Stimulated activated CD4-positive, alpha-beta T cell treated with anti-CD3 and anti-CD28 coated beads, TNF-alpha, amount 100 ng/mL, for 1 hour (primary cell): ENCODE measurements at places on chromosomes 2 and 18.

DNA sequence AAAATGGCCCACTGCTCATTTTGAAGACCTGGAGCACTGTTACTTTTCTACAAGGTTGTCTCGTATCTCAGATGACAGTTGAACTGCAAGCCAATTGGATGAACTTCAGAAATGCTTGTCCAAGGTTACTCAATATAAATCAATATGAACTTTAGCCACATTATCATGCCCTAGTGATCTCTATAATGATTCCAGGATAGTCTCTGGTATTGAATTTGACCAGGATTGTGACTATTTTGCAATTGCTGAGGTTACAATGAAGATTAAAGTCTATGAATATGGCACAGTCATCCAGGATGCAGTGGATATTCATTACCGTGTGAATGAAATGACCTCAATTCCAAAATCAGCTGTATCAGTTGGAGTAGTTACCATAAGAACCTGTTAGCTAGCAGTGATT, 196.0 kb upstream of the RAB12 start:
- DNase-seq: no peak

GRCh38 chr2:35255826-35256225, 1099.8 kb upstream of the CRIM1 start:
- no peak for DNase-seq

DNA sequence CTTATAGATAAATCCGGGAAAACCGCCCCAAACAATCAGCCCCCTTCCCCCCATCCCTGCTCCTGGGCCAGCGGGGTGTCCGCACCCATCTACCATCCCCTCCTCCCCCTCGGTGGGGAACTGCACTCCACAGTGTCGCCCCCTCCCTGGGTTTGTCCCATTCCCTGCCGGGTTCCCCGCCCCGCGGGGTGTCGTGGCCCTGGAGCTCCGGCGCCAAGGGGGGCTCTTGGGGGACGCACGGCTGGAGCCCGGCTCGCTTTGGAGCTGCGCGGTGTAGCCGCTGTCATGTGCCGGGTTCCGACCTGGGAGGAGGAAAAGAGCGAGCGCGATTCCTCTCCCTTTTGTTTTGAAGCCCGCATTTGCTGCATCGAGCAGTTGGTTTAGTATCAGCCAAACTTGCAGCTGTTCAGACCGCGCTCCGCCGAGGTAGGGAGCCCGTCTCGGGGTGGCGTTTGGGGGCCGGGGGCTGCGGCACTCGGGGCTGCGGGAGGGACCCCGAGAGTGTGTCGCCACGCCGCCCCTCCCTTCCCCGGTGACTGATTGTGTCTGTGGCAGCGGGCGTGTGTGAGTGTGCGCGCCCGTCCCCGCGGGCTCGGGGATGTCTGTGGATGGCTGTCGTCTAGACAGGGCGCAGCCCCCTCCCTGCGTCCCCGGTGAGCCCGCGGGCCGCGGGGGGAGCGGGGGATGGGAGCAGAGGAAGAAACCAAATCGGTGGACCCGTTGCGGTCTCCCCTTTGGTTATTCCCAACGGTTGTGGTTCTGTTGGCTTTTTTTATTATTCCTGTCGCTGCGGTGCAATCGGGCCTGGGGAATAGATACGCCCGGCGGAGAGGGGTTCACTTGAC, 797 bp downstream of the CTIF start:
- DNase-seq: no peak

GRCh38 chr18:41311571-41312547, 643.2 kb upstream of the PIK3C3 start:
- DNase-seq: no peak

- peak; percentile 51 for DNase-seq
Observed at GRCh38 chr2:85266146-85267041, 61.4 kb downstream of the TGOLN2 start.

- no peak for DNase-seq
Observed at GRCh38 chr2:48510329-48510728, 19.6 kb upstream of the STON1 start.

- DNase-seq: peak; percentile 31
Observed at GRCh38 chr2:27249891-27250651, 12.8 kb downstream of the SLC30A3 start.

GRCh38 chr2:109204412-109204811, 75.4 kb downstream of the SH3RF3 start:
- no peak for DNase-seq

DNA sequence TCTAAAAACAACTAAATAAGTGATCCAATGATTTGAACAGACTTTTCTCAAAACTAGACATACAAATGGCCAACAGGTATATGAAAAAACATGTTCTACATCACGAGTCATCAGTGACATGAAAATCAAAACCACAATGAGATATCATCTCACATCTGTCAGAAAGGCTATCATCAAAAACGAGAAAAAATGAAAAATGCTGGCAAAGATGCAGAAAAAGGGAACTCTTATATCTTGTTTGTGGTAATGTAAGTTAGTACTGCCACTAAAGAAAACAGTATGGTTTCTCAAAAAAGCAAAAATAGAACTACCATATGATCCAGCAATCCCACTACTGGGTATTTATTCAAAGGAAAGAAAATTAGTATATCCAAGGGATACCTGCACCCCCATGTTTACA, 255.3 kb upstream of the FBXO11 start:
- no peak for DNase-seq

DNA sequence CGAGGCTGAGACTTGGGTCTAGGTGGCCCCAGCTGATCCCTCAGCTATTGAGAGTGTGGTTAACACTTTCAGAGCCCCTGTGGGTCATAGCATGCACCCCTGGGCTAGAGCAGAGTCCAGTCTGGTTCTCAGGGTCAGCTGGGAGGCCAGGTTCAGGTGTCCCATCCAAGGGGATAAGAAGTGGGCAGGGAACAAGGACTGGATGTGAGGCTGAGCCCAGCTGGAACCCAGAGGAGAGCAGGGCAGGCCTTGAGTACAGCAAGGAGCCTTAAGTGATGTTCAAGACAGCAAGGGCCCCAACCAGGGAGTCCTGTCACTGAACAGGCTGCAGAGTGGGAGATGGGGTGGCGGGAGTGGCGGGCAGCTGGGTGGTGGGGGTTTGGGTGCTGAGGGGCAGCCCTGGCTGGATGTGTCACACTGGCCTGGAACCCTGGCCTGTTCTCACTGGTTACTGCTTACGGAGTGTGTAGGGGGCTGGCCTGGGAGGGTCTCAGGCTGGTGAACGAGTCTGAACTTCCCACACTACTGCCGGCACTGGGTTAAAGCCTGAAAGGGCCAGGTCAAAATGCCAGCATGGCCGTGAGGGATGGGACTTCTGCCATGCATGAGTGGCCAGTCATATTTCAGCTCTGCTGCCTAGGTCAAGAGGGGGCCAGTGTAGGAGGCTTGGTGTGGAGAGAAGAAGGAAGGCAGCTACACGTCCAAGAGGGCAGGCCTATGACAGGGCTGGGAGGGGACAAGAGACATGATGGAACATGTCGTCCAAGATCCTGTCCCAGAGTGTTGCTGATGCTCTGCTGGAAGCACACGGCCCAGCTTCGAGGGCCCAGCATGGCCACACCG, 13.6 kb downstream of the TMEM185B start:
- DNase-seq: no peak

DNA sequence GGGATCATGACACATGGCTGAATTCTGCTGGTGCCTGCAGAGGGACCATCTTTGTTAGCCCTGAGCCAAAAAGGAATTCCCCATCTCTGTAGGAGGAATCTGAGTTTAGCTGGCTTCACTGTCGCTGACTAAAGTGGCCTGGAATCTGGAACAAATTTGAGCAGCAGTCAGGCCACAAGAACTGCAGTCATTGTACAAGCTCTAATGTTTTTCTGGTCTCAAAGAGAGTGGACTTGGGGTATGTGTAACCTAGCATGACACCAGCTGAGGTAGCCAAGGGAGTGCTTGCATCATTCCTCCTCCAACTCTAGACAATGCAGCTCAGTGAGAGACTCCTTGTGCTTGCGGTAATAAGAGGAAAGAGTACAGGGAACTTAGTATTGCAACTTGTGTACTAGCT, 539.1 kb upstream of the LRRTM4 start:
- DNase-seq: no peak

GRCh38 chr2:232976176-232976575, 36.9 kb downstream of the NGEF start:
- no peak for DNase-seq

DNA sequence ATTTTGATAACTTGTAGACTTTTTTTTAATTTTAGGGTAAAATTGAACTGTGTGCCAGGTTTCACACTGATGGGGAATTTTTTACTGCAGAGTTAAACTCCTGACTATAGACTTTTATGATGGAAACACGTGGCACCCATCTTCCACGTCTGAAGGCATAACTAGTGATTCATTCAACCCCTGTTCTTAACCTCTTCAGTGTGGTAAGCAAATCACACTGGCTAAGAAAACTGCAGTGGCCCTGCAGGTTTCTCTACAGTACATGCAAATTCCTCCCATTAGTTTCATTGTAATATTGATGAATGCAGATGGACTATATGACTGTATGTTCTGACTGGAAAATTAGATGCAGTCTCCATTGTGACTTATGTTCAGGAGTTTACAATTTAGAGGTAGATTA, 47.2 kb downstream of the SMAD4 start:
- no peak for DNase-seq

GRCh38 chr2:135651717-135652116, 89.9 kb upstream of the UBXN4 start:
- DNase-seq: no peak

DNA sequence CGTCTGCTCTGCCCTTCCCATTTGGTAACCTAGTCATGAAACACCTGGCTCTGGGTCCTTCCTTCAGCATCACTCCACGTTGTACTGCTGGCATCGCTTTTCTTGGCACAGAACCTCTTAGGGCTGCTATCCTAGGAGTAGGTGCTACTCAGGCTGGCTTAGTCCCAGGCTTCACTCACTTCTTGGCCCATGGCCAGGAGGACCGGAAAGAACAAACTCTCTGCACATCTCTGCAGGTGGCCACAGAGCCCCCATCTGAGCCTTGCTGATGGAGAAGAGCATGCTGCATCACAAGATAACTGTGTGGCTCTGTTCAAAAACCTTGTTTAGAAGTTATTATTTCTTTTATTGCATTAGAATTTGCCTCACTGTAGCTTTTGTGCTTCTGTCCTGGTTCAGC, 447.2 kb upstream of the TNP1 start:
- DNase-seq: no peak

- DNase-seq: no peak
Observed at GRCh38 chr2:145484448-145485097, 964.7 kb upstream of the ZEB2 start.

- no peak for DNase-seq
Observed at GRCh38 chr18:48637081-48637990, 98.5 kb downstream of the CTIF start.

DNA sequence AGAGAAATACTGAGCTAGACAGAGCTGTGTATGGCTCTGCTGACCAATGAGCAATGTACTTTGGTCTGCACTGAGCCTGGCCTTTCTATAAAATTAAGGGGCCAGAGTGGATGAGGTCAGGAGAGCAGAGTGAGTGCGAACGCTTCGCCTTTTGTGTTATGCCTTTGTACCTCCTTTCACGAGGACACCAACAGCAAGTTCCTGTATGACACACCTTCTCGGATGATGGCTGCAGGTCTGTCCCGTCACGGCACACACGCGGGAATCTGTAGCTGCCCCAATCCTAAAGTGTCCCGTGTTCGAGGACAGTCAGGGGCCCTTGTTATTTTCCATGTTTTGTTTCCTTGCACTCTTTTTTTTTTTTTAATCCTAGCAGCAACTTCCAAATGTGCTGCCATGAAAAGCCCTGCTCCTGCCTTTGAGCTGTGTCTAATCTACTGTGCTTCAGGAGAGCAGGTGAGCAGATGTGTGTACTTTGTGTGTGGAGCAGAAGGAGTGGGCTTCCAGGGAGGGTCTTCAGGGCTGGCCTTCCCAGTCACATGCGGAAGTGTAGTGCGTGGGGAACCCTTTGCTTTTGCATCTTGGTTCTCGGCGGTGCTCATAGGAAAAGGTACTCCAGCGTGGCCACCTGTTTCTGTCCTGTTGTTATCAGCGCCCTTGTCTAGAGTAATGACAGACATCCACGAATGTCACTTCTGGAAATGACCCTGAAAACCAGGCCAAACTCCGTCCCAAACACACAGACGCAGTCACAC, 213.2 kb downstream of the NDUFA10 start:
- DNase-seq: no peak

GRCh38 chr2:199659207-199659606, 191.8 kb downstream of the FTCDNL1 start:
- DNase-seq: no peak

- no peak for DNase-seq
Observed at GRCh38 chr2:128357506-128358370, 39.1 kb upstream of the HS6ST1 start.

DNA sequence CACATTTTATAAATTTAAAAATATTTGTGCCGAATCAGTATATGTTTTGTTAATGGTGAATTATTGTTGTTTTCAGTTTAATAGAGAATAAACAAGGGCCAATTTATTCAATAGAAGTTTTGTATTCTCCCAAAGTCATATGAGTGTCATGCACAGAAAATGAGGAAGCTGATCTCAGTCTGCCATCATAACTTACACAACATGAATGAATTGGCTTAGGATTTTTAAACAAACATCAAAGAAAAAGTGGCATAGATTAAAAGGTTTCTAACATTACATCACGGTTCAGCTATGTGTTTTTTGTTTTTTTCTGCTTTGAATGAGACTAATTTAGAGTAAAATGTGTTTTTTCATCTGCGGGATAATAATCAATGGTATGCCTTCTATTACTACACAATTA, 123.4 kb upstream of the CTNNA2 start:
- no peak for DNase-seq
